NCI-H2171 treated with DMSO at 0.1 percent for 48 hours (cell line): ENCODE measurements at places on chromosomes 12 and 14.

GRCh38 chr14:100147691-100148464, 11.6 kb downstream of the DEGS2 start:
- no peak for DNase-seq

- DNase-seq, result no peak
These were observed 154.9 kb upstream of the PWP1 start for GRCh38 chr12:107530701-107531100.

- DNase-seq, result no peak
These were observed 319.1 kb downstream of the NPAS3 start for GRCh38 chr14:33257796-33258195.

DNA sequence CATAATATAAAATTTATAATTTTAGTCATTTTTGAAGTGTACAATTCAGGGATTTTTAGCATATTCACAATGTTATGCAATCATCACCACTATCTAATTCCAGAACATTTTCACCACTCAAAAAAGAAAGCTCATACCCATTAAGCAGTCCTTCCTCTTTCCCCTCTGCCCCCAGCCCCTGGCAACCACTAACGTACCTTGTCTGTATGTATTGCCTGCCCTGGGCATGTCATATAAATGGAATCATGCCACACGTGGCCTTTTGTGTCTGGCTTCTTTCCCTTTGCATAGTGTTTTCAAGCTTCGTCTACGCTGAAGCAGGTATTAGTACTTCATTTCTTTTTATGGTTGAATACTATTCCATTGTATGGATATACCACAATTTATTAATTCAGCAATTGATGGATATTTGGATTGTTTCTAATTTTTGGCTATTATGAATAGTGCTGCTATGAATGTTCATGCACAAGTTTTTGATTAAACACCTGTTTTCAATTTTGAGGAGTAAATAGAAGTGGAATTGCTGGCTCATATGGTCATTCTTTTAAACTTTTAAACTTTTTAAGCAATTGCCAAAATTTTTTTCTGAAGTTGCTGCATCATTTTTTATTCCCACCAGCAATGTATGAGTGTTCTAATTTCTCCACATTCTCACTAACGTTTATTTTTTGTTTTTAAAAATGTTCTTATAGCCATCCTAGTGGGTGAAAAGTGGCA, 1.6 kb upstream of the SSTR1 start:
- no peak for DNase-seq

DNA sequence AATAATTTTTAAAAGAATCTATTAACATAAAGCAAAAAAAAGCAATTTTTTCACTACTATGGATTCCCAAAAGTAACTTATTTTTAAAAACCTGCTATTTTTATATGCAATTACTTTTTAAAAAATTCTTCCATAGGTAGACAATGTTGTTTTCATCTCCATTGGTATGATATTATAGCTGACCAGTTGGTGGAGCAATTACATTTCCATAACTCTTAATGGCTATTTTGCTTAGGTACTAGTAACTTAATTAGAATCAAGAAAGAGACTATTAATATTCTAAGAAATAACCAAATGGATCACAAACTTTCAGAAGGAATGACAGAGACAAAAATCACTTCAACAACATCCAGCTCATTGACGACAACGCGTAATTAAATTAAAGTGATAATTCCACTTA, 64.7 kb upstream of the PTCSC3 start:
- DNase-seq, result no peak

GRCh38 chr12:95634622-95635621, 83.6 kb upstream of the USP44 start:
- DNase-seq, result peak; percentile 25

- no peak for DNase-seq
These were observed 43.7 kb upstream of the HECTD1 start for GRCh38 chr14:31251028-31251958.

DNA sequence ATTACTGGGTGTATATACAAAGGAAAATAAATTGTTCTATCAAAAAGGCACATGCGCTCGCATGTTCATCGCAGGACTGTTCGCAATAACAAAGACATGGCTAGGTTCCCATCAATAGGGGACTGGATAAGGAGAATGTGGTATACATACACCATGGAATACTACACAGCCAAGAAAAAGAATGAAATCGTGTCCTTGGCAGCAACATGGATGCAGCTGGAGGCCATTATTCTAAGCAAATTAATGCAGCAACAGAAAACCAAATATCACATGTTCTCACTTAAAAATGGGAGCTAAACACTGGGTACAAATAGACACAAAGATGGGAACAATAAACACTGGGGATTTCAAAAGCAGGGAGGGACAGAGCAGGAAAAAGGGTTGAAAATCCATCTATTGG, 58.6 kb downstream of the PKP2 start:
- DNase-seq, result no peak

GRCh38 chr14:92507174-92507768, 6.3 kb upstream of the RIN3 start:
- peak; percentile 99 for DNase-seq

DNA sequence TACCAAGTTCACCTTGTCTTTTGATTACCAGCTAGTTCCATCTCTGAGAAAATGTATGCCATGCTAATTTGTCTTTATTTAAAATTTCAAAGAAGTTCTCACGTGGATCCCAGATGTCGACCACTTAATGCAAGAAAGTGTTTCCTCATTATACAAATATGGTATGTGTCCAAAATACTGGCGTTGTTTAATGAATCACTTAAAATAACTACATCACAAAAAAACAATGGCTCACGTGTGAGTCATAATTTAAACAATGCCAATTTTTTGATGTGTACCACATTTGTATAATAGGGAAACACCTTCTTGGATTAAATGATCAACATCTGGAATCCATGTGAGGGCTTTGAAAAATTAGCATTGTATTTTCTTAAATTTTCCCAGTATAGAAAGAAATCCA, 40.8 kb downstream of the DBX2 start:
- DNase-seq, result no peak

- DNase-seq, result no peak
These were observed 771.4 kb downstream of the AACS start for GRCh38 chr12:125836647-125837046.

DNA sequence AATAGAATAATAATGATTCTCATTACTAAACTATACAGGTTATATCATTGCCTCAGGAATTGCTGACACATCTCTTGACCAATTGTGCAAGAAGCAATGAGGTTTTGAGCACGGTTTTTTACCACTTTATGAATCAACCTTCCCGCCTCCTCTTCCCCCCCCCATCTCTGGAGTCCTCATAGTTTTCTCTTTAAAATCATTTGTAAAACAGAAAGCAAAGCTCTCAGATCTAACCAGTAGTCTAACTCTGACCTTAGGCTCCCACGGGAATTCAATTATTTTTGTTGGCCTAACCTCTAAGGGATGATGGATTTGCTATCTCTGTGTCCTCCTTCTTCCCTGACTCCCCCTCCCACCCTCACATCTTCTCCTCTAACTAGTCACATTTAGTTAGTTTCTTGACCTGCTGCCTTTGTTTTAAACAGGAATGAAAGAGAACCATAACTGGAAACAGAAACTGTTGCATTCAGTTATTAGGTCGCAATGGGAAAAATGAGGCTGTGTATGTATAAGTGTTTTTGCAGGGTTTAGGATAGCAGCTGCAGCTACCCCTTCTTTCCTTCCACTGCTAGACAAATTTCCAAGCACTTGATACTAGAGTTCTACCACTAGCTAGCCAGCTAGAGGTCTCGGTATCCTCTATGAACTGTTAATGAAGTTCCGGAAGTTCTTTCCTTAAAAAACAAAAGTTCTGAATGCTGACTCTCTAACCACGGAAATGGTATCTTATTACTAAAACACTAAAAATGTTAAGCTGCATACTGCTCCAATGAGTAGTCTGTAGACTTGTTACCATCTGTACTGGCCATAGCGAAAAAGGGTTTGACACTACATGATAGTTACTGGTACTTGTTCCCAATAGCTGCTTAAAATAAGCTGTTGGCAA, 65.4 kb downstream of the TAOK3 start:
- DNase-seq, result no peak

GRCh38 chr12:107670999-107671643, 14.5 kb upstream of the PWP1 start:
- DNase-seq, result no peak

DNA sequence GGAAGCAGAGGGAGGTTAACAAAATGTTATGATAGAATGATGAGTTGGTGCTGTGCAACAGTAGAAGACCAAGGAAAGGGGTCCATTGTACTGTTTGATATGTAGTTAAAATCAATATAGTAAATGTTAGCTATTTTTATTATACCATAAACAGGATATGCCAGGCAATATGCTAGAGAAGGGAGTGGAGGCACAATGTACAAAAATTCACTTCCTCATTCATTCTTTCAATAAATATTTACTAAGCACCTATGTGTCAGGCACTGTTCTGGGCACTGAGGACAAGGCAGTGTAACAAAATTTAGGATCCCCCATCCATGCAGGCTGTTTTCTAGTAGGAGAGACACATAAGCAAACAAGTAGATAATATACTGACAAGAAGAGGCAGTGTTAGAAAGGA, 25.0 kb downstream of the FGD6 start:
- no peak for DNase-seq

DNA sequence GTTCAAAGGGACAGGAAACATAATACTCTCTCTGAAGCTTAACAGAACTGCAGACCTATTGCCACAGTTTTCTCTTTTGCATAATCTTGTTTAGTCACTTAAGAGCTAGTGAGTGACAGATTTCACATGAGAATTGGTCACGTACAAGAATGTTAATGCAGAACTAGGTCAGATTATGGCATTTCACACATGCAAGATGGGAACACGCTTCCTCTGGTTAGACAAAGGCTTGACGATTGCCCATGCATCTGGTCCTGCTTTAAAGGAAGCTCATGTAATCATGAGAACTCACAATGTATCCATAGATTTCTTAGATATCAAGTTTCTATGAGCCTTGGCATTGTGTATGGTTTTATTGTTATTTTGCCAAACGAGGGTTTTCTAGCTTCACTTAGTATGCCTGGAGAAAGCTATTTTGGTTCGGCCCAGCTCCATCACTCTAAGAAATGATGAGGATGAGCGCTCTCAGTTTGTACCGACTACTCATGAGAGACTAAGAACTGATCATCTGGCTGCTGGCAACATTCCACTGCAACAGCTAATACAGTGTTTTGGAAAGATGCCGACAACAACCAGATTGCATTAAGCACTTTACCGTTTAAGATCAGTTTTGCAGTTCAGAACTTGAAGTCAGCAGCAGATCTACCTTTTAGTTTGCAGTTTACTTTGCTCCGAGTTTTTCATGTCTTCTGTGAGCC, 380.0 kb downstream of the DIO2 start:
- peak; percentile 39 for DNase-seq

GRCh38 chr12:29428633-29429032, 47.7 kb upstream of the ERGIC2 start:
- DNase-seq, result no peak

GRCh38 chr12:53320352-53321195, 836 bp downstream of the AAAS start:
- DNase-seq, result no peak

DNA sequence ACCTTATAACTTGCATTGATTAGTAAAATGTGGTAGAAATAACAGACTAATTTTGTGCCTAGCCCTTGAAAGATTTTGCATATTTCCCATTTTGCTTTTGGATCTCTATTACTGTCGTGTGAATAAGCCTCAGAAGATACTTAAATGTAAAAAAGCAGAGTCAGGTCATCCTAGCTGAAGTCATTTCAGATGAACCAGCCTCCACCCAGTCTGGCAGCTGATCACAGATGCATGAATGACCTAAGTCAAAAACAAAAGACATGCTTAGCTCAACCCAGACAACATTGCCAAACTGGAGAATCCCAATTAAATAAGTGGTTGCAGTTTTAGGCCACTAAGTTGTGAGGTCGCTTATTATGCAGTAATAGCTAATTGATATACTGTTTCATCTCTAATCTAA, 349.9 kb downstream of the C12orf50 start:
- DNase-seq, result no peak

GRCh38 chr14:105107351-105107750, 42.1 kb upstream of the GPR132 start:
- no peak for DNase-seq

GRCh38 chr12:112973818-112974231, 4.5 kb upstream of the OAS2 start:
- peak; percentile 17 for DNase-seq

DNA sequence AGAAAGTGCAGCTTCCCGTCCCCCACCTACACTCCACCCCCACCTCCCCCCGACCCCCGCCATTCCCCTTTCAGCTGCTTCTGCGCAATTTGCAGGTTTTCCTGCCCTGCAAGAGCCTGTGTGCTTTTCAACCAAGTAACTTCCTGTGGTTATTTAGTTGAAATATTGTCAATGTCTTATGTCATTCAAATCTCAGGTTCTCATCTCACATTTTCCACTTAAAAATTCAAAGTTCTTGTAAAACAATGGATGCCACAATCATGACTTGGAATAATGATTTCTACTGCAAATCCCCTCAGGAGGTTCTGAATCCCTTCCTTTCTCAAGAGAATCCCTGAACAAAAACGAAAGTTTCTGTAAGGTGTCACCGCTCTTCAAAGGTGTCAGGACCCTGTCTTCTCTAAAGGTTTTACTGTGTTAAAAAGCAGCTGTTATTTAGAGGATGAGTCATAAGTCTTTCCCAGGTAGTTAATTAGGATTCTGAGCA, 31.6 kb downstream of the WBP11 start:
- DNase-seq, result no peak

- DNase-seq, result no peak
These were observed 485 bp upstream of the PSME1 start for GRCh38 chr14:24135584-24135833.

DNA sequence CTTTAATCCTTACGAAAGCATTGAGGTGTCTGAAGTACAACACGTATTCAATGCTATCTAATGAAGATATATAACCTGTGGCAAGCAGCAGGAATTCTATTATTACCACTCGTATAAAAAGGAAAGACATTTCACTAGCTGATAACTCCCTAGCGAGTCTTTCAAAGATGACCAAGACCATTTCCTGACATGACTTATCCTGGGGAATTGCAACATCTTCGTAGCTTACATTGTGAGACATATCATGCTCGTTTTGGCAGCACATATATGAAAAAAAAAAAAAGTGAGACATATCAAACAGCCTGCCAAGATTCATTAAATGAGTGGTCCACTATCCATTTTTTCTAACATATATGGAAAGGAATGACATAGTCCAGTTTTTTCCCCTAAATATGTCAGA, 337.0 kb downstream of the FSCB start:
- no peak for DNase-seq

DNA sequence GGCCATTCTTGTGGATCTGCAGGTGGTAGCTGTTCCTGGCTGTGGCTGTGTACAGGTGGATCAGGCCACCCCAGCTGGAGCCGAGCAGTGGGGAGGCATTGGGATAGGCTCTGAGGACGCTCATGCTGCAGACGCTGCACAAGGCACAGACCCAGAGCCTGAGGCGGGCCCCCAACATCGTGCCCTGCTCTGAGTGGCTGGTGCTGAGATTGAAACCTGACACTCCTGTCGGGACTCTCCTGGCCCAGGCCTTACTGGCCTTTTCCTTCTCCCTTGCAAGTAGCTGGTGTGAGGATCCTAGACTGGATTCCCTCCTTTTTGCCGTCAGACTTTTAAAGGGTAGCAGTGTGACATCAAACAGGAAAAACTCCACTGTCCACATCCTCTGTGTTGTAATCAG, at the start of gene FGF23:
FGF23 (minus strand) TSS at position 308 of the 400 bp plus-strand sequence; CDS start at position 178, 130 bp downstream.
- DNase-seq, result peak; percentile 34
